Stimulated activated CD4-positive, alpha-beta T cell treated with anti-CD3 and anti-CD28 coated beads, TNF-alpha, amount 100 ng/mL, for 24 hours (primary cell): ENCODE measurements at places on chromosomes 3 and 15.

DNA sequence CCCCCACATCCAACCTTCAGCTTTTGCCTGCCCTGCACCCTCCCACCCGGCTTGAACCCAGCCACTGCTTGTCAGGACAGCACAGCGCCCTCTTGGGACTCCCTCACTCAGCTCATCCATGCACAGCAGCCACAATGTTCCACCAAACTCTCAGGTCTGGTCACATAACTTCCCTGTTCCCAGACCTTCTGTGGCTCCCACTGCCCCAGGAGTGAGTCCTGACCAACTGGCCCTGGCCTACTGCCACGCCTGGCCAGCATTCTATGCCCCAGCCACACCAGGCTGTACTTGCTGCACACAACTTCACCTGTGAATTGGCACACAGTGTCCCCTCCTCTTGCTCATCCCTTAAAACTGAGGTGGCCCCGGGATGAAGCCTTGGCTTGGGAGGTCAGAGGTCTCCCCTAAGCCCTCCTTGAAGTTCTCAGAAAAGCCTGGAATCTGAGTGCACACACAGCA is 21.0 kb downstream of the PLXNB1 start:
- no peak for DNase-seq

DNA sequence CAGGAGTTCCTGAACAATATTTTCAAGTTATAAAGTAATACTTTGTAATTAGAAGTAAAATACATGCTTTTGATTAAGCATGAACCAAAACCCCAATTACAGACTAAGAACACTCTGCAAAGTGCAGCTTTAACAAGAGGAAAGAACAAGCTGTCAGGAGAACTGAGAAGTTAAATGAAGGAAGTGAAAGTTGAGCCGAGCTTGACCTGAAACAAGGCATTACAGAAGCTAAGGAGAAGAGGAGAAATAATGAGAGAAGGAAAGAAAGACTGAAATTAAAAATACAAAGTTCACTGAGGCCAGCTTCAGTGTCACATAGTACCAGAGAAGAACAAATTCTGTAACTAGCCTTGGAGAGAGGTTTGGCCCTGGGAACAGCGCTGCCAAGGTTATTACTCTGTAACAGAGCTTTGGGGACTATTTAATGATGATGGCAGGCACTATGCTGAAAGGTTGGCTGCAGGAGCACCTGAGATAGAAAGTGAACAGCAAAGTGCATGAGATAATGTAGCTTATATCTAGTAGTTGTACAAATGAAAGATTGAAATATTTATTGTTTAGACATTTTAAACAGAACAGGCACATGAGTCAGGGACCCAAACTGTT is 241.9 kb upstream of the PEX5L start:
- no peak for DNase-seq

GRCh38 chr3:129947538-129948240 is 26.8 kb upstream of the TRH start:
- no peak for DNase-seq

DNA sequence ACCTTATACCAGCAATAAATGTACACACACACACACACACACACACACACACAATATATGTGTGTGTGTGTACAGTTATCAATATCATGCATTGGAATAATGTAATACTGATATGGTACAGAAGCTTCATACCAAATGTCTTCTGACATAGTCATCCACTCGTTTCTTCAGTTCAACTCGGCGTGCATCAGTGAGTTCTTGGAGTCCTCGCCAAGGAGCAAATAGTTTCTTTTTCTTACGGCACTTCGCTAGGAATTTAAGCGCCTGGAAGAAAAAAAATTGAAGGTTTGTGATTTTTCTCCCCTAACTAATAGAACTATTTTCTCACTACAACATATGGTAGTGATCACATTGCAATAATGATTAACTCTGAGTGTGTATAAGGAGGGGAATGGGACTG is 32.1 kb upstream of the GOLGB1 start:
- no peak for DNase-seq

DNA sequence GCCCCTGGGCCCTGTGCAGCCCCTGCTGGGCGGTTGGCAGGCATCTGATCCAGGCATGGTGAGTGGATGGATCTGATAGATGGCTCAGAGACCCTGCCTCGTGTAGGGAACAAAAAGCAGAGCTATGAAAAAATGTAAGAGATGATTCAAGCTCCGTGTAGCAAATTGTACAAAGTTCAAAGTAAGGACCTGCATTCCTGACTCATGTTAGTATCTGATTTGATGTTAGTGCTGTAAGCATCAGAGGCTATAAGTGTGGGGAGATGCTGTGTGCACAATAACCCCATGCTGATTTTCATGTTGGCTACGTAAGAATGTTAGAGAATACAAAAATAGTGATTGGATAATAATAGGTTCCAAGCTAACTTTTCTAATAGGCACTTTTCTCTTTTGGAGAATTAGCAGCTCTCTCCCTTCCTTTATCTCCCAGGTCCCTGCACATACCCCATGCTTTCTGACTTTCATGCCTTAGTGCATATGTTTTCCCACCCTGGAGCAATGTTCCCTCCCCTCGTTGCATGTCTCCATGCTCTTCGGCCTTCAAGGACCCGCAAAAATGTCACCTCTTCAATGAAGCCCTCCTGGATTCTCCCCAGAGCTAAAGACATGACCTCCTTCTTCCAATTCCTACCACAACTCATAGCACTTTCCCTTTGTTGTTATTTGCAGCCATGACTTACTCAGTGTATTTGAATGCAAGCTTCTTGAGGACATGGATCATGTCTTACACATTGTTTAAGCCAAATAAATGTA is 1.6 kb downstream of the CCR9 start:
- DNase-seq = no peak
